Mammary microvascular endothelial cell (primary cell): ENCODE measurements at places on chromosomes 16 and 17. TPM values are rescaled to one million over a fixed set of nuclear protein-coding genes. Genes with fewer than 3 reads are reported as not detected.

Gene DNAAF8
- total RNA-seq: 0.27 TPM in 1 of 2 replicates, not detected in the other

Gene CDK5RAP3
- 60.9 and 61.5 TPM in 2 replicates for total RNA-seq

Gene C17orf50
- total RNA-seq: not detected in 2 replicates

Gene GP2
- not detected in 2 replicates for total RNA-seq

Gene SLC16A13
- total RNA-seq: 5.2 and 5.7 TPM in 2 replicates

Gene RHBDL3
- under 0.01 and 0.07 TPM in 2 replicates for total RNA-seq

Gene MAFG
- total RNA-seq: 22.3 and 23.3 TPM in 2 replicates

Gene HS3ST4
- total RNA-seq: not detected in 2 replicates

Gene CD300LB
- total RNA-seq: not detected in 2 replicates

Gene ALOXE3
- total RNA-seq: not detected in 2 replicates

Gene RHOT1
- 18.1 and 20.1 TPM in 2 replicates for total RNA-seq

Gene KRTAP3-1
- not detected in 2 replicates for total RNA-seq

Gene NPIPA2
- 0.33 TPM in 1 of 2 replicates, not detected in the other for total RNA-seq

Gene COX6A2
- total RNA-seq: not detected in 2 replicates

Gene PPP1R27
- not detected in 2 replicates for total RNA-seq

Gene HSD11B2
- total RNA-seq: not detected in 2 replicates

Gene NFE2L1
- 100 and 105 TPM in 2 replicates for total RNA-seq

Gene ZDHHC1
- total RNA-seq: 5.2 and 6.7 TPM in 2 replicates

Gene ICAM2
- total RNA-seq: 1,396 and 1,507 TPM in 2 replicates

Gene ZSCAN10
- total RNA-seq: not detected in 2 replicates

Gene SLFN5
- 21.4 and 22.6 TPM in 2 replicates for total RNA-seq

Gene RAI1
- 11.4 and 15.6 TPM in 2 replicates for total RNA-seq

Gene CSH2
- total RNA-seq: not detected in 2 replicates

Gene TOM1L1
- total RNA-seq: 2.7 and 3.9 TPM in 2 replicates

Gene TTYH2
- total RNA-seq: 0.20 and 0.25 TPM in 2 replicates

Gene CCL4
- total RNA-seq: not detected in 2 replicates

Gene NHLRC4
- total RNA-seq: 0.59 and 0.67 TPM in 2 replicates

Gene AIPL1
- total RNA-seq: 0.67 TPM in 1 of 2 replicates, not detected in the other

Gene MYOCD
- not detected in 2 replicates for total RNA-seq

Gene CDH13
- 150 and 151 TPM in 2 replicates for total RNA-seq

Gene TBC1D3K
- total RNA-seq: not detected in 2 replicates

Gene CCDC40
- 0.60 and 1.1 TPM in 2 replicates for total RNA-seq

Gene KRT36
- total RNA-seq: 0.27 TPM in 1 of 2 replicates, not detected in the other

Gene PRR11
- total RNA-seq: 57.3 and 1,133 TPM in 2 replicates

Gene SCIMP
- not detected in 2 replicates for total RNA-seq

Gene CFAP97D1
- not detected in 2 replicates for total RNA-seq

Gene USP6
- total RNA-seq: not detected in 2 replicates

Gene CCDC154
- total RNA-seq: 0.05 TPM in 1 of 2 replicates, not detected in the other

Gene CACNG1
- not detected in 2 replicates for total RNA-seq

Gene TMEM235
- not detected in 2 replicates for total RNA-seq

Gene CHST4
- total RNA-seq: not detected in 2 replicates

Gene VEZF1
- 45.7 and 51.1 TPM in 2 replicates for total RNA-seq

Gene OR1D5
- total RNA-seq: not detected in 2 replicates

Gene KRTAP2-3
- not detected in 2 replicates for total RNA-seq

Gene ESRP2
- total RNA-seq: 0.33 and 0.54 TPM in 2 replicates

Gene GPR142
- total RNA-seq: not detected in 2 replicates

Gene KRT24
- not detected in 2 replicates for total RNA-seq

Gene IL21R
- total RNA-seq: under 0.01 and 0.20 TPM in 2 replicates
